ENCODE measurements at places on chromosomes 6 and 20.

GRCh38 chr6:30483677-30484279, 5.5 kb upstream of the HLA-E start:
- no peak for DNase-seq

DNA sequence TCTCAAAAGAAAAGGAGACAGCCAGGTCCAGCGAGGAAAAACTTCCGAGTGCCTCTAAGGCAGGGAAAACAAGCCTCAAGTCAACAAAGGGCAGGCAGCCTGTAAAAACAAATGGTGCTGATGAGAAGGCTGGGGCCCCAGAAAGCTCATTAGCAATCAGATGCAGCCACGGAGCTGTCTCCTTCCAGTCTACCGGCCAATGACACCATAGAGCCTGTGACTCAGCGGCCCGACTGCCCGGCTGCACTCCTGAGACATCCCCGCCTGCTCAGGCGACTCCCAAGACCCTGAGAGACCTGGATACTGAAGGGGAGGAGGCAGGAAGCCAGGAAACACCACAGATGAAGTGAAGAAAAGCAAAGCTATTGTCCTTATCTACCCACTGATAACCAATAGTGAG, 120.1 kb upstream of the HDDC2 start:
- no peak for DNase-seq

DNA sequence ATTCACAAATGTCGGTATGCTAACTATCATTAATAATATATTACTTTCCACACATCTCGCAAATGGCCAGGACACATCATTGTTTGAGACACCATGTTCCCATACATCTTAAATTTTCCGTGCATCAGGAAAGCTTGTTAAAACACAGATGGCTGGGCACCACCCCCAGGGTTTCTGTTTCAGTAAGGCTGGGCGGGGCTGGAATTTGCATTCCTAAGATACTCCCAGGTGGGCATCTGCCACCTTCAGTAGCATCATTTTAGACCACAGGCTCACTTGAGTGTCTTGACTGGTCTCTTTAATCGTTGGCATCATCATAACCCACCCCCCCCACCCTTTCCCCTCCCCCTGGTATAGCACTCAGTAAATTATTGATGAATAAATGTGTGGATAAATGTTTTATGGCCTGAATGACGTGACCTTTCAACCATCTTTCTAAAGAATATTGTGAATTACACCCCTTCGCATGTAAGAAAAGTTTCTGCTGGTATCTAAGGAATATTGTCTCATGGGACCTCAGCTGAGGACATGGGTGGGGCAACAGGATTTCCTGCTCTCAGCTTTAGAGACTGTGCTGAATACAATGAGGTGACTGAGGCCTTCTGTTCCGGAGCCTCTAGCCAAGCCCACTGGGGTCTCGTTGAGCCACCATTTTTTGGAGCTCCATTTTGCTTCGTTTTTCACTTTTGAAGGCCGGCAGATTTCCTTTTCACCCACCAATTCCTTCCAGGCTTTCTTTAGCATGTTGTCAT, 124.1 kb upstream of the NEDD9 start:
- DNase-seq, result no peak

GRCh38 chr20:57395111-57395966, 4.1 kb downstream of the RBM38 start:
- DNase-seq, result peak; percentile 36

GRCh38 chr6:150659046-150659763, 59.5 kb downstream of the PLEKHG1 start:
- DNase-seq, result no peak

Data from liver (tissue), 10 donors.